Caco-2 (cell line): ENCODE measurements at places on chromosomes 5 and 9. TPM values are rescaled to one million over a fixed set of nuclear protein-coding genes. Genes with fewer than 3 reads are reported as not detected.
A peak's percentile ranks its signal among the peaks of the same experiment; 100 is the strongest.

- no peak overlapping the region for H3K27ac ChIP-seq
- H3K36me3 ChIP-seq = no peaks in the 10 kb centered on the region
- H3K4me3 ChIP-seq = no peak overlapping the region
- DNase-seq = no peak
- H3K27me3 ChIP-seq = no peaks in the 10 kb centered on the region
These were observed 86.7 kb downstream of the PSD2 start for GRCh38 chr5:139882316-139882715.

GRCh38 chr9:105318729-105319191 lies 74.3 kb downstream of the SLC44A1 start:
- peak overlapping the region; percentile 85 for H3K27ac ChIP-seq
- H3K4me1 ChIP-seq = peaks cover 36% of the 10 kb centered on the region
- no peaks in the 10 kb centered on the region for H3K36me3 ChIP-seq

Gene NUTM2G
- not detected in 2 replicates for total RNA-seq

Gene CDC20B
- not detected in 2 replicates for total RNA-seq

Gene PRDM9
- total RNA-seq = not detected in 2 replicates
